Skeletal muscle cell (primary cell): ENCODE measurements at places on chromosomes 12 and 14.

DNA sequence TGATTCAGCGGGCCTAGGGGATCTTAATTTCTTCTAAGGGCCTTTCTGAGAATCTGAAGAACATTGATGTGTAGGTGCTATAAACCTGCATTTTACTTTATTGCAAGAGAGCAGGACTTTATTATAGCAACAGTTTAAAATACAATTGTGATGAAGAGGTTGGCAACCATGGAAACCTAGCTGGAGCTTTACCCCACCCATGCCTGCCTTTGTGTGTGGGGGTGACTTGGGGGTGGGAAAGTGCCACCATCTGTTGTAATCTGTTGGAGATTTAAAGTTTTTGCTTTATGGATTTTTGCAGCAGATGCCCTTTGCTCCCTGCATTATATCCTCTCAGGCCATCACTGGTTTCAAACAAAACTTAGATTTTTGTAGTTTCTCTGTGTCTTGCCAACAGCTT is 64.6 kb downstream of the ATG14 start:
- DNase-seq = no peak

GRCh38 chr12:81167694-81168093 is 89.8 kb downstream of the ACSS3 start:
- no peak for DNase-seq

- DNase-seq = no peak
Measured at GRCh38 chr12:120698665-120699064, 11.6 kb upstream of the UNC119B start.

DNA sequence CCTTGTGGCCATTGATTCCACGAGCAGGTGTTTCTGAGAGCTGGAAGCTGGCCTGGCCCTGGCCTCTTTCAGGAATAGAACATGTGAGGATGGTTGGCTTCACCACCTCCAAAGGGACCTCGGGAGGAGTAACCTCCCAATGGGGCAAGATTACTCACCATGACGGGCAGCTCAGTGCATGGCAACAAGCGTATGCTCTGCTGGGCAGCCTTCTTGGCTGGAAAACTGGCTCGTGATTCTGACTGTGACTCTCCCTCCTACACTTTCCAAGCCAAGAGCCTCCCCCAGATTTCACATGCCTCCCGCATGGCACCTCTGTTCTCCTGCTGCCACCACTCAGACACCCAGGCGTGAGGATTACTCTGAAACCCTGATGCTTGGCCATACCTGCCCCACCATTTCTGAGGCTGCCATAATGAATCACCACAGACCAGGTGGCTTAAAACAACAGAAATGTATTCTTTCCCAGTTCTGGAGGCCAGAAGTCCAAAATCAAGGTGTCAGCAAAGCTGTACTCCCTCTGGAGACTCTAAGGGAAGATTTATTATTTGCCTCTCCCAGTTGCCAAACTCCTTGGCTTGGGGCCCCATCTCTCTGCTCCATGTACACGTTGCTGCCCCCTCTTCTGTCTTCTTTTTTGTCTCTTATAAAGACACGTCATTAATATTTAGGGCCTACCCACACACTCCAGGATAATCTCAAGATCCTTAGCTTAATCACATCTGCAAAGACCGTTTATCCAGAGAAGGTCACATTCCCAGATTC is 215.9 kb downstream of the CHST11 start:
- DNase-seq = no peak

DNA sequence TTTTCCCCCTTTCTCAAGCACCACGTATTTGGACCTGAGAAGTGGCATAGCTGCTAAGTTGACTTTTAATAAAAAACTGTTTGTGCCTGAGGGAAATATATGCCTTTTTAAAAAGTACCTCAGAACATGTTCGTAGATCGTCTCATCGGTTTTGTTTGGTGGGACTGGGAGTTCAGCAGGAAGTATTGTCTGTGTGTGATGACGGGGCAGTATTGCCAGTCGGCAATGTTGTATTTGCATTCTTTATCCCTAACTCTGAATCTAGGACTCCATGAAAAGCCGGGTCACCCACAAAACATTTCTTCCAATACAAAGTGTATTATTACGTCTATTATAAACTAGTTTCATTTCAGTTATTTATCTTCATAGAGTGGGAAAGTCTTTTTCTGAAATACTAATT is 19.7 kb upstream of the FGD4 start:
- no peak for DNase-seq

- DNase-seq = no peak
Measured at GRCh38 chr12:41186026-41186425, 2.1 kb upstream of the PDZRN4 start.

- peak; percentile 74 for DNase-seq
Measured at GRCh38 chr14:74618078-74618952, 6.3 kb upstream of the LTBP2 start.

GRCh38 chr12:47757840-47758583 is 668 bp downstream of the RAPGEF3 start:
- DNase-seq = no peak

GRCh38 chr12:109460538-109460937 is 16.6 kb downstream of the KCTD10 start:
- DNase-seq = no peak

GRCh38 chr12:120584343-120585149 is 3.3 kb upstream of the POP5 start:
- no peak for DNase-seq

DNA sequence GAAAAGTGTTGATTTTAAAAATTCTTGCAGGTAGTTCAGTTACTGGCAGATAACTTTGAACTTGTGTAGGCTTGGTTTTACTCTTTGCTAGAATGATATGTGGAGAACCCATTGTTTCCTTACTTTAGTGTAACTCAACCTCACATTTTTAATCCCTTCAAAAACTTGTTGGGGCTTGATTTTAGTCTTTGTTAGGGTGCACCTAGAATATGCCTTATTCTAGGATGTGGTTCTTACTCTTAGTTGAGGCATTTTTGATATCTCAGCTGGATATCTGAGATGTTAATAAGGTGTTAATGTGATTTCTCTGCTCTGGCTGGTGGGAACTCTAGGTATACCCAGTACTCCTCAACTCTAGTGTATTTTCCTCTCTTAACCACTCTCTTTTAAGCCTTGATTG is 10.0 kb downstream of the MNAT1 start:
- DNase-seq = no peak

- DNase-seq = no peak
Measured at GRCh38 chr12:104928036-104928745, 29.9 kb downstream of the SLC41A2 start.

- no peak for DNase-seq
Measured at GRCh38 chr12:95942101-95942523, 302 bp downstream of the CCDC38 start.

GRCh38 chr12:72578327-72578726 is 306.2 kb downstream of the TRHDE start:
- no peak for DNase-seq

DNA sequence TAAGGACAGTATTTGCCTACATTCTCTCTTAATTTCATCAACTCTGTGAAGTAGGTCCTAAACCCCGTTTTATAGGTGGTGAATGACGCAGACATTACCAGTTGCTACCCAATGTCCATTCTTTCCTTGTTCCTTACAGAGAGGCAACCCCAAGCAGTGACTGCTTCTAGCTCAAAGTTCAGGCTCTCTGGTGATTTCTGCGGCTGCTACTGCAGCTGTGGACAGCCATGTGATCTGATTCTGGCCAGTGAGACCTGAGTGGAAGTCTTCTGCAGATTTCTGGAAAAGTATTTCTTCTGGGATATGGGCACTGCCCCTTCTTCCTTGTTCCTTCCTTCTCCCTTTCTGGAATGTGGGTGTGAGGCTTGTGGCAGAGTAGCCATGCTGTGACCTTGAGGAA is 82.9 kb downstream of the ARF6 start:
- no peak for DNase-seq

DNA sequence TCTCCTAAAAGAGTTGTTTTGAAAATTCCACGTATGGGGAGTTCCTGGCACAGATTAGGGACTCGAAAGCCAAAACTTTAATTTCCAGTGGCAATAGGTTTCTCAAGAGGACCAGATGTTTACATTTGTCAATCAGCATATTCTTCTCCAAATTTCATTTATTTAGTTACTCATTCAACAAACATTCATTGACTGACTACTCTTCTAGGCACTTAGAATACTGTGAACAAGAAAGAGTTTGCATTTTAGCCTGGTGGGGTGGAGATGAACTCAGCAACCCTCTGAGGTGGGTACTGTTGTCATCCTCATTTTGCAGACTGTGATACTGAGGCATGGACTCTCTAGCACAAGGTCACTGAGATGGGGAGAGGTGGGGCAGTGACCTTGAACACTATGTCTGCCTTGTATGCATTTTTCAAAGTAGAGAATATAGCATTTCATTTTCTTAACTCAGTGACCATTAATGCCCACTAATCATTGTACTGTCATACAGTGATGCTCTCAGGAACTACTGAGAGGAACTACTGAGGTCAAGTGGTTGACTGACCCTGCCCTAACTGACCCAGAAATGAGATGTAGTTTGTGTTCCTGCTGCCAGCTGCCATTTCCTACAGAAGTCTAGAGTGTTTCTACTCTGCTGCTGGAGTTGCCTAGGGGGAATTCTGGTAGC is 2.2 kb downstream of the L3HYPDH start:
- peak; percentile 64 for DNase-seq

DNA sequence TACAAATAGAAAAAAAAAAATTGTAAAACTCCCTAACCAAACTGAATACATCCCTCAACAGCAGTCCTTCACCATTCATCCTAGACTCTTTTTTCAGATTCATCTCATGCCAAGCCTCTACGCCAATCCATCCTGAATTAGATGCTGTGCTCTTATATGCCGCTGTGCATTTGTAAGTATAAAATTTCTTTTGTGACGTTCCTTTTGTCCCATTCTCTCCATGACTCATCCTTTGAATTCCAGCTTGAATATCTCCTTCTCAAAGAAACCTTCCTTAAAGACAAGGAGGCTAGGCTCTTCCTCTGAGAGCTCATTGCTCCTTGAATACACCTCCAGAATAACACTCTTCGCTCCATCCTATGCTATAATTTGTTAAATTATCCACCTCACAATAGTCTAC is 359.2 kb downstream of the RMST start:
- DNase-seq = no peak

DNA sequence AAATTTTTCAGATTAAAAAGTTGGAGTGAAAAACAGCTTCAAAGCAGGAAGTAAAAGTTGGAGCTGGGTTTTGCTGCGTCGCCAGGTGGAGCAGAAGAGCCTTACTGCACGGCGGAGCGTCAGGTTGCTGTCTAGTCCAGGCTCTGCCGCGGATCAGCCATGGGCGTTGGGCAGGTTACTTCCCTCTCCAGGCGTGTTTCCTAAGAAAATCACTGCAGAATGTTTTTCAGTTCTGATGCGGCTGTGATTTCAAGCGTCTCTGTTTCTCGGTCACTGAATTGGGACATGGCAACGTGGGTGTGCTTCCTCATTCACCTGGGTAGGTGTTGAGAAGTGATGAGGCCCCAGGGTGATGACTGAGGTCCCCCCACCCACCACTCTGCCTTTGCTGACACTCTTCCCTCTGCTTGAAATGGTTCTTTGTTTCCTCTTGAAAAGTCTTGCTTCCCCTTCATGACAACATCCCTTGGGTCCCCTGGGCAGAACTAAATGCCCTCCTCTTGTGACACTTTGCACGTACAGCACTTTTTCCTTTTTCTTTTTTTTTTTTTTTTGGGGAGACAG is 7.6 kb downstream of the EVL start:
- DNase-seq = no peak

- DNase-seq = no peak
Measured at GRCh38 chr14:93686268-93686667, 102.0 kb downstream of the PRIMA1 start.

DNA sequence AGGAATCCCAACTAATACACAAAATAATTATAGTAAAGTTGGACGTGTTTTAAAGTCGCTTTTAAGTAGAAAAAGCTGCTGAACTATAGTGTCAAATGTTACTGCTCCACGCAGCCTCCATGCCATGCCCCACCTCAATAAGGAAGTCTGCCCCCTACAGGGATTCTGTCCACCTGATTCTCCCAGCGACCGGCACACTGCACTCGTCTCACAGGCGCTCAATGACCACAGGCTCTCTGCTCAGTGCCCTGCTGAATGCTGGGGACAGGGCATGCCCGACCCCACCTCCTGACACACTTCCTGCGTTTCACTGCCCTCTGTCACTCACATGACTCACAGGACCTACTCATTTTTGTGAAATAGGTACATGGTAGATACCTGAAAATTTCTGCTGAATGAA is 48.9 kb downstream of the BDKRB1 start:
- no peak for DNase-seq

- DNase-seq = no peak
Measured at GRCh38 chr14:68467425-68467824, 325.4 kb downstream of the ZFP36L1 start.
